ENCODE measurements at places on chromosomes 2 and 18. TPM values are rescaled to one million over a fixed set of nuclear protein-coding genes. Genes with fewer than 3 reads are reported as not detected.

DNA sequence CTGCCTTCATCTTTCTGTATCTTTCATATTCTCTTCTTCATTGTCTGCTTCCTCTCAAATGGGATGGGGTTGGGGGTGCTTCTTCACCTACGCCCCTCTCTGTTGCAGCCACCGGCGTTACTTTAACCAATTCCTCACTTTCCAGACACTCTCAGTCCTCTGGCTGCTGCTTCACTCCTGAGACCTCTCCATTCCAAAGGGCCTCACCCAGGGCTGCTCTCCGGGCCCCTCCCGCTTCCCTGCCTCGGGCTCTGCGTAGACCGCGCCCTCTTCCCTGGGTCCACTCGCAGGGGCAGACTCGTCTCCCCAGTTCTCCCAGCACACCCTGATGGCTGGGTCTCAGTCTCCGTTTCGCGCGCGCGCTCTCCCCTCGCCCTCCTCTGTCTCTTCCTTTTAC, 926 bp downstream of the SERPINB8 start:
- DNase-seq, result peak; percentile 21

DNA sequence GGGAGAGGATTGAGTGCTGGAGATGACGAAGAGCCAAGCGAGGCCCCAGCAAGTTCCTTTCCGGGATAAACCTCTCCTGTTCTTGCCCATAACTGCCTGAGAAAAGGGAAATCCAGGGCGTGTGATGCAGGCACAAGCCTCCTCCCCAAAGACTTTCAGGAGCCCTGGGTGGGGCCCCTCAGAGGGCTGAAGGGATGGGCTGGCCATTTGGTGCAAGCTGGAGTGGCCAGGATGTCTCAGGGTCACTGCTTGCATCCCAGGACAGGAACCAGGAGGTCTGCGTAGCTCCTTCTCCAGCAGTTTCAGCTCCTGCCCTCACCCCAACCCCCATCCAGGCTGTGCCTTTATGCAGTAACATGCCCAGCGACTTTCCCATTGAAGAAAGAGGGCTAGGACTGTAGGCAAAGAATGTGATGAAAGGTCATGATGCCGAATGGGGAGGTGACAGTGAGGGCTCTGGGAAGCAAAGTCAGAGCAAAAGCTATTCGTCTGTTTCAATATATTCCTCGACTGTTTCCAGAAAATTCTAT, 80.2 kb downstream of the PXDN start:
- DNase-seq, result no peak

DNA sequence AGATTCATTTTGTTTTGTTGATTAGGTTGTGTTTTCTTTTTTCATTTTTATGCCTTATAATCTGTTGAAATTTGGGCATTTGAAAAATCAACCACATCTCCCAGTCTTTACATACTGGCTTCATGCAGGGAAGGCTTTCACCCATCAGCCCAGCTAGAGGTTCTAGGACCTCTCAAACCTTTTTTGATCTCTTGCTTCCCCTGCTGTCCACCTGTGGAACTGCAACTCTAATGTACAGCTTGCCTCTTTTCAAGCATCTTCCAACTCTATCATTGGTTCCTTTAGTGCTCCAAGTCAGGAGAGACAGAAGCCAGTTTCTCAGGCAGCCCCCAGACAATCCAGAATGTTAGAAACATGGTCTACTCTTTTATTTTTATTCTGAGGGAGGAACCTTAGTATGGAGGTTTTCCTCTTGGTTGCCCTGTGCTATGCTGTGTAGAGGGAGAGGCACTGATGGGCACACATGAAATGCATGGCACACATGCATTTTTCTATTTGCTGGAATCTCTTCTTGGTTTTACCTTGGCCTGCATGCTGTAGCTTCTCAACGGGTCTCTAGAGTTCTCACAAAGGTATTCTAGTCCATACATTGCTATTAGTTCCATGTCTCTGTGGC, 107.2 kb upstream of the L3MBTL4 start:
- DNase-seq, result no peak

- no peak for DNase-seq
These were observed 9.2 kb downstream of the IMPA2 start for GRCh38 chr18:11990539-11990938.

Gene SLC19A3
- total RNA-seq, result 0.54 TPM

GRCh38 chr18:12929477-12930083, 18.2 kb upstream of the SEH1L start:
- no peak for DNase-seq

DNA sequence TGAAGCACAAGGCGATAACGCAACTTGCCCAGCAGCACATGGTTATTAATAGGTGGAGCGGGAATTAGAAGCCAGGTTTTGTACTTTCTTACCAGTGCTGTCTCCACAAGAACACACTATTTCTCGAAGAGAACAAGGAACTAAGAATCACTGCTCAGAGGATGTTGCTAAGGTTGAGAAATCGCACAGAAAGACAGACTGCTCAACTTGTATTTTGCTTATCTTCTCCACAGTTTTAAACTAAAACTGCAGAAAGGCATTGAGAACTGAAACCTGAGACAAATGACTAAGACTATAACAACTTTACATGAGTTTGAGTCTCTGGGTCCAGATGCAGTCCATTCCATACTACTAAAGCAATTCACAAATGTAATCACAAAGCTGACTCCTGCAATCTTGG, 6.2 kb downstream of the PRKD3 start:
- DNase-seq, result no peak

Gene KIF1A
- total RNA-seq, result 90.9 TPM

Gene VIT
- total RNA-seq, result not detected

DNA sequence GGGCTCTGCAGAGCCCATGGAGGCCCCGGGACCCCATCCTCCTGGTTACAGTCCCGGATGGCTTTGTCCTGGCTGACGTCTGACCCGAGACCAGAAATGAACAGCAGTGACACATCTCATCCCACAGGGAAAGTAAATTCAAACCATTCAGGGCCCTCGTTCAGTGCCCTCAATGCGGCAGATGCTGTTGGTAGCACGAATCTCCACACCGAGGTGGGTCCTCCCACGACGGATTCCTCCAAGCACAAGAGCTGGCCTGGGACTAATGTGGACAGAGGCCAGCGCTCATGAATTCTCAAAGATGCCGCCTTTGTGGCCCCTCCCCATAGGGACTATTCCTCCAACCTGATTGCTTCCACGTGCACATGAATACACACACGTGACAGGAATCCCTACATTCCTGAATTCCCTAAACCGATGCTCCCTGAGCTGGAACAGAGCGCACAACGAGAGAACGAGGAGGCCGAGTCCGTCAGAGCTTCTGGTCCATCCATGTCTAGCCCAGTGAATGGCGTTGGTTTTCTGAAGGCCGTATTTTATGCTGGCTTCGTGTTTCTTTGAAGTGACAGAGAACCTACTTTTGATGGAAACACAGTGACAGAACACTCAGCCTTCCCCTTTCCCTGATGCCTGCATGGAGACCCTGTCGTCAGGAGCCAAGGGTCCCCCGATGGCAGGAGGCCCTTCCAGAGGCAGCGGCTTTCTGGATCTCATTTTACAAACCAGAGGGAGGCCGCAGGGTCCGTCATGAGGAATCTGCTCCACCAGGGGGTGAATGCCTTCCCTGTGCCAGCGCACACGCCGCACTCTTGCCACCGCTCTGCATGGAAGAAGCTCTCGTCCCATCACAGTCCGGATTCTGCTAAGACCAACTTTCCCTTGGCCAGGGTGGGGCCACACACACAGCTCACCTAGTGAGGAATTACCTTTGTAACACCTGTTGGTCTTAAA, 64.3 kb upstream of the SNTG2 start:
- no peak for DNase-seq
